ENCODE measurements at places on chromosomes 12 and 14.

DNA sequence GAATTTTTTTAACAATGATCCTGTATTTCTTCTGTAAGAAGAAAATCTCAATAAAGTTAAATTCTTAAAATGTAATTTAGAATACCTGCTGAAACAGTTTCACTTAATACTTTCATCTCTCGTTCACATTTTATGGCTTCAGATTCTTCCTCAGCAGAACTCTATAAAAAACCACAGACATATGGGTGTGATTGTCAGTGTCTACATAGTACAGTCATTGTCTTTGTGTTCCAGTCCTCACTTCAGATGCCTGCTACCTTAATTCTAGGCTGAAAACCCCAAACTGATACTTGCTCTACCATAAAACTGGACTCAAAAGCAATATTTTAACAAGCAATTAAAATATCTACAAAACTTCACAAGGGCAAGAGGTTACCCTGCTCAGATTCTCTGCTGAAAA, 71.8 kb downstream of the DNAI7 start:
- no peak for DNase-seq

DNA sequence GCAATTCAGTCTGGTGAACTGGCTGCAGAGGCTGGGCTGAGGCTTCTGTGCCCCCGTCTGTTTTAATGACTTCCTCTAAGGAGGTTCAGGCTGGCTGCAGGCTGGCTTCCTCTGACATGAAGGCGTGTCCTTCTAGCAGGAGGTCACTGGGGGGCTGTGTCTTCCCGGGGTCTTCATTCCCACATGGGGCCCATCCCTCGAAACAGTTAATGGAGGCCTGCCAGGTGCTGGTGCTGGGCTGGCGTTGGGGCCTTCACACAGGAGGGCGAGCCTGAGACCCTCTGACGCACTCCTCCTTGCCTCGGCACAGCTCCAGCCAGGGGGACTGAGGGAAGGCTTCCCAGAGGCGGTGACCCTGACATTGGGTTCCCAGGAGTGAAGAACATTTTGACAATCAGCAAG, 57.7 kb upstream of the DLK1 start:
- no peak for DNase-seq

- peak; percentile 87 for DNase-seq
Observed at GRCh38 chr12:25518512-25518911, 34.6 kb downstream of the LMNTD1 start.

- DNase-seq: no peak
Observed at GRCh38 chr14:98249057-98249456, 1022.9 kb downstream of the BCL11B start.

- DNase-seq: peak; percentile 51
Observed at GRCh38 chr14:68359837-68360552, 432.9 kb downstream of the ZFP36L1 start.

- no peak for DNase-seq
Observed at GRCh38 chr14:59863806-59864525, 6.6 kb downstream of the RTN1 start.

- peak; percentile 30 for DNase-seq
Observed at GRCh38 chr12:96354326-96354725, 45.9 kb downstream of the CDK17 start.
